Stimulated activated effector memory CD8-positive, alpha-beta T cell treated with anti-CD3 and anti-CD28 coated beads, Interleukin-12 subunit alpha, Interleukin-12 subunit beta, amount 100 ng/mL, for 72 hours (primary cell): ENCODE measurements at places on chromosomes 3 and 15.

GRCh38 chr15:64038878-64039610 is 7.2 kb downstream of the DAPK2 start:
- no peak for DNase-seq

GRCh38 chr15:51652084-51652668 is 29.1 kb upstream of the SCG3 start:
- DNase-seq, result no peak

DNA sequence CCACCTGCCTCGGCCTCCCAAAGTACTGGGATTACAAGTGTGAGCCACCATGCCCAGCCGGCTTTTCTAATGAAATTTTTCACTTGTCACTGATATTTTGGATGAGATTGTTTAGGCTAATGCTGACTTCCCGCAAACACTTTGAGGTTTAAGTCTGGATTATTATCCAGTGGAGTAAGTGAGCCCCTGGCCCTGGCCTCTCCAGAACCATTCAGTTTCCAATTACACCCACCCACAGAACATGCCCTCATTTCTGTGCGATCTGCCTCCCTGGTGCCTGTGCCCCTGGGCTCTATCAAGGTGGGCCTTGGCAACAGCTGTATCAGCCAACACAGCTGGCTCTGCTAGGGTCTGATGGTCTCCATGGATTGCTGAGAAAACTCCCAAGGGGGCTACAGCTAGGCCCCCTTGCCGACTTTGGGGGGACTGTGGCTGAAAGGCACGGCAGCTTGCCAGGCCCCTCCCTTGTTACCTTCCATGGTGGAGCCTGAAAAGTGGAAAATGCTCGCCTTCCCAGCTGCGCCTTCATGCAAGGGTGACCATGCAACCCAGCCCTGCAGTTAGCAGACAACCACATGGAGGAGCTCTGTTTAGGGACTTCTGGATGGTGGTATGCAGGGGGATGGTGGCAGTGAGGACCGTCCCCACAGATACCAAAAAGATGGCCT is 288.9 kb downstream of the FAM43A start:
- no peak for DNase-seq

DNA sequence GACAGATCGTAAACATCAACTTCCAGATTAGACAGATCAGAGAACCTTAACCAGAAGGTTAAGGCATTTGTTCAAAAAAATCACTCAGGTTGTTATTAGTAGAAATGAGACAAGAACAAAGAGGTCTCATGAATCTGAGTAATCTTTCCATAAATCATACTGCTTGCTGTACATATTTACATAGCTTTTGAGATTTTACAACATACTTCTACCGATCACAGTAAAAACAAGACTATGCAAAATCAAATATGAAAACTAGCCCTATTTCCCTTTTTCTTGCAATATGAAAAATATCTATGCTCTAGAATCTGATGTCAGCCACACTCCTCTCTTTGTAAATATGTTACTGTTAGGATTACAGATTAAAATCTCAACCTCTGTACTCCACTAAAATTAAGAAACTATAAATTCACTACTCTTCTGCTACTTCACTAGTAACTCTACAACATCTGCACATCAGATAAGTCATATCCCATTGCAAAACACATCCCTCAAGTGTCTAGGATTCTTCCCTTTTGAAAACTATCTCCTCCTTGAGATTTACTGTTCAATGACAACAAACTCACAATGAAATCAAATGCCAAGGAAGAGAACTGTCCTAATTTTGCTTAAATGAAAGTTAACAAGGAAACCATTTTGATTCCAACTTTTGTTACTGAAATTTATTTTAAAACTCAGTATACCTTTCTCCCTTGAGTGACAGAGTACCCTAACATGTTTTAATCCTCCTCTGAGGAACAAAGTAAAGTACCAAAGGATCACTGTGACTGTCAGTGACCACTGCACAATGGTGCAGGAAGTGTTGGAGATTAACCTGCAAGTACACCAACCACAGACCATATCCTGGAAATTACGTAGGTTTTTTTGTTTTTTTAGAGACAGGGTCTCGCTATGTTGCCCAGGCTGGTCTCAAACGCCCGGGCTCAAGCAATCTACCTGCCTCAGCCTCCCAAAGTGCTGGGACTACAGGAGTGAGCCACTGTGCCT is 12.8 kb downstream of the DCUN1D1 start:
- no peak for DNase-seq

- DNase-seq, result no peak
These were observed 58.1 kb upstream of the TJP1 start for GRCh38 chr15:29880341-29880740.
